ENCODE measurements at places on chromosomes 12 and 14.
A peak's percentile ranks its signal among the peaks of the same experiment; 100 is the strongest.

DNA sequence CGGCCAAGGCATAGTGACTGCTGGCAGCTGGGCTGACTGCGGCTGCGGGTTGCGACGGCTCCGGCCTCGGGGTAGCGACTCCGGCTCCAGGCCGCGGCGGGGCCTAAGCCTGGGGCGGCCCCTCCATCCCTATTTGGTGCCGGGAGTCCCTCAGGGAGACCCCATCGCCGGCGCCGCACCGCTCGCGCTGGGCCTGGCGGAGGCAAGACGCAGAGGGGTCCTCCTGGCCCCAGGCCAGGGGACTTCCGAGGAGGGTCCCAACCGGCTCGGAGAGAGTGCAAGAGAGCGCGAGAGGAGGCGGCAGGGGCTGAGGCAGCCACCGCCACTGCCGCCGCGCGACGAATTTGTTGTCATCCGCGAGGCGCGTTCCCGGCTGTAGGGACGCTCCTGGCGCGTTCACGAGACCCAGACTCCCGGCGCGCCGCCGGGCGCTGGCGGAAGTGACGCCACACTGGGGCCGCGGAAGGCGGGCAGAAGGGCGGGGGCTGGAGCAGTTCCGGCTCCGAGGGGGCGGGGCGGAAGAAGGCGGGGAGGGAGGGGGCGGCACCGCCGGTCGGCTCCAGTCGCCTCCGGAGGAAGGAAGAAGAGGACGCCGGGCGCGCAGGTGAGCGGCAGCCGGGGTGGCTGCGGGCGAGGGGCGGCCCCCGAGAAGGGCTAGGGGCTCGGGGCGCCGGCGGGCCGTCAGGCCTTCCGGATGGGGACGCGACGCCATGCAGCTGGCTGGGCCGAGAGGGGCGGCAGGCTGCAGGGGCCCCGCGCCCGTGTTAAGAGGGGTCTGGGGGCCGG lies at the start of the genes ATG2B and GSKIP:
Gene ATG2B (minus strand): TSS at position 377 of the 786 bp plus-strand sequence. CDS start 365 bp downstream, at position 12.
Gene GSKIP (plus strand): TSS at position 562 of the 786 bp plus-strand sequence. CDS start 18,722 bp downstream, outside the sequence.
- DNase-seq = peak; percentile 97

DNA sequence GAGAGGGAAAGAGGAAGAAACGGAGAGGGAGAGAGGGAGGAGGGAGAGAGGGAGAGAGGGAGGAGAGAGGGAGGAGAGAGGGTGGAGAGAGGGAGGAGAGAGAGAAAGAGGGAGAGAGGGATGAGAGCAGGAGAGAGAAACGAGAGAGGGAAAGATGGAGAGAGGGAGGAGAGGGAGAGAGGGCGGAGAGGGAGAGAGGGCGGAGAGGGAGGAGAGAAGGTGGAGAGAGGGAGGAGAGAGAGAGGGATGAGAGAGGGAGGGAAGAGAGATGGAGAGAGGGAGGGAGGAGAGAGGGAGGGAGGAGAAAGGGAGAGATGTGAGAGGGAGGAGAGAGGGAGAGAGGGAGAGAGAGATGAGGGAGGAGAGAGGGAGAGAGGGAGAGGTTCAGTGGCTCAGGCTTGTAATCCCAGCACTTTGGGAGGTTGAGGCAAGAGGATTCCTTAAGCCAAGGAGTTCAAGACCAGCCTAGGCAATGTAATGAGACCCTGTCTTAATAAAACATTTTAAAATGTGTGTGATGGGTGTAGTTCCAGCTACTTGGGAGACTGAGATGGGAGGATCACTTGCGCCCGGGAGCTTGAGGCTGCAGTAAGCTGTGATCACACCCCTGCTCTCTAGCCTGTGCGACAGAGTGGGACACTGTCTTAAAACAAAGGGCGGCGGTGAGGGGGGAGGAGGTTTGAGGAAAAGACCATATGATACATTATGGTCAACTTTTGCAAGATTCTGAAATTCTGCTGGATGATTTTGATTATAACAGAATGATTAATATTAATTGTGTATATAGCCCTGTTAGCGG lies 21.3 kb upstream of the SNRPF start:
- no peak for DNase-seq

DNA sequence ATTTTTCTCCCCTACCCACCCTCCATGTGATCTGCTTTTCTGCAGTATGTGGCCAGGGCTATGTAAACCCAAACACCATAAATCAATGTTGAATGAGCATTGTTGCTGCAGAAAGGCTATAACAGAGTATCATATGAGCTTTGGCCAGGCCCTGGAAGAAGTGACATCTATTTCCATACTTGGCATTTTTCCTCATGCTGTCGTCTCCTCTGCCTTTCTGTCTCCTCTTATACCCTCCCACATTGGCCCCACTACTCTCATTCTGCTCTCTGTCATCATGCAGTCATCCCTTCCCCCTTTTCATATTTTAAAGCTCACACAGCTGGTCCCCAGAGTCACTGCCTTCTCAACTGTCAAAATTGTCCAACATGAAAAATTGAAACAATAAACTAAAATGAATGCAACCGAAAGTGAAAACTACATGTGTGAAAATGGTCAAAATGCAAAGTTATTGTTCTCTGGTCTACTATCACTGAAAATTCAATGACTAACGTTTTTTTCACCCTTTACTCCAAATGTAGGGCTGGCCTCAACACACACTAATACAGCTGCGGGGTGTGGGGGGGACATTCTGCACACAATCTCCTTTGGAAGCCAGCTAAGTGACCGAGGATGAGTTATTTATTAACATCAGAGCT lies 290.7 kb upstream of the TMPO start:
- DNase-seq = no peak

DNA sequence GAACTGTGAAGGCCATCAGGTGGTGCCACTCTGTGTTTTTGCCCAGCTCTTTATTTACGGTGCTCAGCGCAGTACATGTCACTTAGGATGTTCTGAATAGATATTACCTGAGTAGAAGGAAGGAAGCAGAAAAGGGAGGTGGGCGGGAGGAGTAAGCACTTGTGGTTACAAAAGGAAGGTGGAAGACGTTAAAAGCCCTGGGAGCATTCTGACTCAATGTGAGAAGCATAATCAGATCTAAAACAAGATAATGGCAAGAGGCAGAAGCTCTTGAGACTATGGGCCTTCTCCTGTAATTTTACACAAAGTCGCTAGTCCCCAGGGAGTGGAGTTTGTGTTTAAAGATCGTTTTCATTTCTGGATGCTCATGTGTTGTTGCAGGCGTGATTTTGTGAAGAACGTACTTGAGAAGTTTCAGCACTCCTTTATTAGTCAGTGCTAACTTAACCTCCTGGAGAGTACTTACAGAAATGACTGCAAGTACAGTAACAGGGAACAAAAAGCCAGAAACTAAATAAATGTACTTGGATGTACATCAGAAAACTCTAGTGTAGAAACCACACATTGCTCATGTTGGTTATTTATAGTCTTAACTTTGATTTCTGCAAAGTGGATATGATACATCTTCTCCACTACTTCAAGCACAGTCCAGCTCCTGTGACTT lies 1523.5 kb downstream of the AACS start:
- no peak for DNase-seq

GRCh38 chr14:101665478-101666078 lies 95.9 kb upstream of the PPP2R5C start:
- peak; percentile 60 for DNase-seq
